Lung microvascular endothelial cell (primary cell): ENCODE measurements at places on chromosomes 3 and 15.

DNA sequence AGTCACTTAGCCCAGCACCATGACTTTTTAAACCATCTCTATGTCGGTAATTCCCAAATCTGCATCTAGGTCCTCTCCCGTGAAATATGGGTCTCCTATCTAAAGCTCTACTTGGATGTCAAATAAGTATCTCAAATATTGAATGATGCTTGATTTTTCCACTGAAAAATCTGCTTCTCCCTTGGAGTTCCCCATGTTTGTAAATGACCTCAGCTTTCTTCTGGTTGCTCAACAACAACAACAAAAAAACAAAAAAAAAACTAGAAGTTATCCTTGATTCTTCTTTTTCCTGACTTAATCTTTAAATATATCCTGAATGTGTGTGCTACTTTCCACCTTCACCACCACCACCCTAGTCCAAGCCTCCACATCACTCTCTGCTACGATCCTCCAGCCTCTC lies 307.5 kb upstream of the UBE2E2 start:
- no peak for DNase-seq

DNA sequence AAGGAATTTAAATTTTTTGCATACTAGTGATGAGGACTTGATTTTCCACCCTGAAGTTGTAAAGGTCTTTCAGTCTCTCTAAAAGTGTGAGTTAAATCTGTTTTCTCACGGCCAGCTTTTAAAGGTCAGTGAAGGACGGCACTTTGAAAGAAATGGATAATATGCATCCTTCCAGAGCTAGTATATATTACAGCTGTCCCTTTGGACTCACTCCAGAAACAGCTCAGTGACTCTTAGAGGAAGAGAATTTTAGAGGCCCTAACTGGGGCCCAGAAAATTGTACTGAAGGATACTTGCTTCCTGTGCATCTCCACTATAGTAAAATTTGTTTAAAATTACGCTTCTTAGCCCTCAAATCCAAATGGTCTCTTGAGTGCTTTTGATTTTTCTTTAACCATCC lies 41.6 kb downstream of the PIK3CA start:
- peak; percentile 65 for DNase-seq

DNA sequence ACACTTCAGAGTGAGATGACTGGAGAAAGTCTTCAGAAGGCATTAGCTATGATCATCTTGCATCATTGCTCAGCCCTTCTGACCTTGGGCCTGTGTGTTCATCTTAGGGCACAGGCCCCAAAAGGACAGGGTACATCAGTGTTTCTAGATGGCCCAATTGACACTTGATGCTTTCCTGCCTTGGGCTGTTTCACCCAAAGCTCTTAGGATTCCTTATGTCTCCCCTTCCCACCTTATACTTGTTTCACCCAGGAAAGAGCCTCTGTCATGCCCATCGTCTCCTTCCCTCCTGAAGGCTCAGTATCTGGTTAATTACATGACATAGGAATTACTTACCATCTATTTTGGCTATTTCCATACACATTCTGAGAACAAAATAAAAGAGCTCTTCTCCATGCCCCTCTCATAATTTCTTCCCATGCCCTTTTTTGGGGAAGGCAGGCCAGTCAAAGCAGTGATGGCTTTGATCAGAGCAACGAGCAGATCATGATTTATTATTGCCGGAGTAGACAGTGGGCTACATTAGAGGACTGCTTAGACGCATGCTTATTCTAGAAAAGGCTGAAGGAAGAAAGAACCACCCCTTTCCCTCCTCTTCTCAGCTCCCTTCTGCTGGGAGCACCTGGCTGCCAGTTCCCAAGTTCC lies 72.9 kb downstream of the GHSR start:
- DNase-seq = no peak

GRCh38 chr3:179929091-179929529 lies 107.6 kb downstream of the PEX5L start:
- peak; percentile 77 for DNase-seq

GRCh38 chr15:37638691-37639090 lies 295.7 kb upstream of the TMCO5A start:
- DNase-seq = no peak

DNA sequence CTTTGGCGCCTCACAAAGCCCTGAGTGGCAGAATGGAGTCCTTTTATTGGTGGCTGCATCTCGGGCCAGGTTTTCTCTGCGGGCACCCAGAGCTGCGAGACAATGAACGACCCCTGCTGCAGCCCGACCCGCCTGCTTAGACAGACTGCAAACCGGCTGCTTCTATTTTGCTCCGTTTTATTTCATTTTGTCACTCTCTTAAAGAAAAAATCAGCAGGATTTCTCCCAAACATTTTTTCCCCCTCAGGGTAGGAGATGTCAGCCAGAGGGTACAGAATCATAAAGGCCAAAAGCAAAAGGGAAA lies 64.8 kb downstream of the OXNAD1 start:
- DNase-seq = no peak

DNA sequence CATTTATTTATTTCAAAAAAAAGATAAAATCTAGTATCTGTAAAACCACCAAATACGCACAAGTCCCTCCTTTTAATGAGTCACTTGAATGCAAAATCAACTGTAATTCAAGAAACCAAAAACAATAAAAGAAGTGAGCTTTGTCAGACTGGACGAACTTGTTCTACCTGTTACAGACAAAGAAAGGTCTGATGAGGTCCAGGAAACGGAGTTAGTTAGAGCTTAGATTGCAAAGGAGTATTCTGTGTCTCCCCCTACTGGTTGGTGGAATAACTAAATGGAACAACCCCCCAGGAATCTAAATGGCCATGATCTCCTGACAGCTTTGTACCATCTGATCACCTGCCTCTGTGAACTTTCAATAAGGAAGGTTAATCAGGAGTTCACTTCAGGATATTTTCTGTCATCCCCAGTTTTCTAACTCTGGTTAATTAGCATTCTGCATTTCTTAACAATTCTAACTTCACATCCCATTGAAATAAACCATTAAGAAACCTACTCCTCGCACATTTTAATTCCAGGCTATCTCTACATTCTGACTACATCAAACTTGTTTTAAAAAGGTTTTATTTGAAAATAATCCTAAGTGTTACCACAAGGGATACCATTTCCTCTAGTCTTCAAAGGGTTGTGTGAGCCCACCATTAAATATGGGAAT lies 333.0 kb upstream of the SATB1 start:
- no peak for DNase-seq

GRCh38 chr3:177725165-177725564 lies 527.9 kb upstream of the TBL1XR1 start:
- DNase-seq = no peak

- no peak for DNase-seq
Measured at GRCh38 chr15:74202452-74203401, at the start of gene STRA6. STRA6 (minus strand) TSS chr15:74202787; CDS start chr15:74202267, 520 bp downstream.

DNA sequence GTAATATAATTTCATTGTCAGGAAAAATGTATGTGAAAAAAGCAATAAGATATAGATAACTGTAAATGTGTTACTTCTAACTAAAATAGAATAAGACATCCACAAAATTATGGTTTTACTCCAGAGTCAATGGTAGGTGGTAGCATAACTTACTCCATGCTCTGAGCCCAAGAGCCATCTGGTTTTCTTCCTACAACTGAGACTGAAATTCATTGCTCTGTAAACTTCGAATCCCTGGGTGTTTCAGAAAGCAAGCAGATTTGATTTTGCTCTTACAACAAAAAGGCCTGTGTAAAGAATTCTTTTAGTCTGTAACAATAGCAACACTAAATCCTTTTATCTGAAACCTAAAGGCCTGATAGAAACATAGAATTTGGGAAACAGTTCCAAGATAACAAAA lies 805.9 kb downstream of the AGBL1 start:
- DNase-seq = no peak

DNA sequence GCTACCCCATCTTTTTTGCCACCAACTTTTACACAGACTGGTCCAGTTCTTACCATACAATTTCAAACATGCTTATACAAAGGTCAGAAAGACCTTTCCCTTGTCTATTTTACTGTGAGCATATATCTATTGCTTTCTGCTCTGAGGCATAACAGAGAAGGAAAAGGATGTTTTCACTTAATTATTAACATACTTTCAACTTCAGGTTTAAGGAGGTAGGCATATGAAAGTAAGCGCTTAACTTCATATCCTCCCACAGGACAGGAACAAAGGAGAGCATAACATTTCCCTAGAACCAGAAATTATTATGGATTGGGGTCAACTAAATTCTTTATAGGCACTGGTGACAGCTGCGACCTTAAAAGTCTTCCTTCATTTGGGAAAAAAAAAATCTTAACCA lies 1.1 kb downstream of the MYEF2 start:
- DNase-seq = no peak

DNA sequence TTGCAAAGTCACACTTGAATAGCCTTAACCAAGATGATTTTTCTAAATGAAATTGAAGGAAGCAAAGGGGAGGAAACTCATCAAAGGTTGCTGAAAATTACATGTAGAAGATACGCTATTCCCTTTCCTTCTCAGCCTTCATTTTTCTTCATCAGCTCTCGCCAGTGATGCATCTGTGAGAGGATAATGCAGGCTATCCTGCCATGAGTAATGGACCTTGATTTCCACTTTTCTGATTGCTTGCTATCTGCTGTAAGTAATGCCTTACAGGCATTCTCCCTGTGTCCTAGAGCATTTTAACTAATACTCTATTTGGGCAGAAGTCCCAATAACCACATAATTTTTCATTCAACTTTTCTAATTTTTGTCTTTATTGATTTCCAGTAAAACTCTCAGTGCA lies 162.6 kb downstream of the BBX start:
- DNase-seq = no peak

DNA sequence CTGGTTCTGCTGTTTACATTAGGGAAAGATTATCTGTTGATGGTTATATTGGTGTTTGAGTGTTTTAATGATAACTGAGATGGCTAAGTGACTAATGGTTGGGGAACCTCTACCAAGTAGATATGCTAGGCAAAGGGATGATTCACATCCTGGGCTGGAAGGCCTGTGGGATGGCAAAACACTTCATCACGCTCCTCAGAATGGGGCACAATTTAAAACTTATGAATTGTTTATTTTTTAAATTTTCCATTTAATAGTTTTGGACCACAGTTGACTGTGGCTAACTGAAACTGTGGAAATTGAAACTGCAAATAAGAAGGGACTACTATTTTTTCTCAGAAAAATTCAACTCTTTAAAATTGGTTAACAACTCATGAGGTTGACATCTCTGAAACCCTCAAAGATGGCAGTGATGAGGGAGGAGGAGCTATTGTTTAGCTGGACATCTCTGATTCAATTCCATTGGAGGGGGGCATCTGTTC lies 100.5 kb upstream of the ZBED2 start:
- DNase-seq = peak; percentile 81

GRCh38 chr15:37764733-37765191 lies 169.7 kb upstream of the TMCO5A start:
- peak; percentile 76 for DNase-seq

DNA sequence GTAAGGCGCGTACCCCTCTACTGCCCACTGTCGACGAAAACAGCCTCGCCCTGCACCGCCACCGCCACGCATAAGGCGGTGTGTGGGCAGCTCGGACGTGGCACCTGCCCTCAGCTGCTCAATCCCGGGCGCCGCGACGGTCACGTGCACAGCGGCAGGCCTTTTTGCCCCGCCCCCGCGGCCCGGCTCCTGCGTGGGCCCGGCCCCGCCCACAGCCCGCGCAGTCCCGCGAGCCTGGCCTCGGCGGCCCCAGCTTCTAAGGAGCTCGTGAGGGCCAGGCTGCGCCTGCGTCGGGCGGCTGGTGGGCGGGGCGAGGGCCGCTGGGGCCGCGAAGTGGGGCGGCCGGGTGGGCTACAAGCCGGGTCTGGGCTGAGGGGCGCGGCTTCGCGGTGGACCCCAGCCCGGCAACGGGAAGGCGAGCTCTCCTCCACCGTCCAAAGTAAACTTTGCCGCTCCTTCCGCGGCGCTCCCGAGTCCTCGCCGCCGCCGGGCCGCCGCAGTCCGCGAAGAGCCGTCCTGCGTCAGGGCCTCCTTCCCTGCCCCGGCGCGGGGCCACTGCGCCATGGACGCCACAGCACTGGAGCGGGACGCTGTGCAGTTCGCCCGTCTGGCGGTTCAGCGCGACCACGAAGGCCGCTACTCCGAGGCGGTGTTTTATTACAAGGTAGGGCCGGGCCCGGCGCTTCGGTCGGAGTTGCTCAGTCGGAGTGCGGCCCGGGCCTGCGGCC lies at the start of gene CAPN7:
TSS of gene CAPN7 (plus strand) at position 313 of the 728 bp plus-strand sequence. CDS start at position 563, 250 bp downstream.
- peak; percentile 96 for DNase-seq

DNA sequence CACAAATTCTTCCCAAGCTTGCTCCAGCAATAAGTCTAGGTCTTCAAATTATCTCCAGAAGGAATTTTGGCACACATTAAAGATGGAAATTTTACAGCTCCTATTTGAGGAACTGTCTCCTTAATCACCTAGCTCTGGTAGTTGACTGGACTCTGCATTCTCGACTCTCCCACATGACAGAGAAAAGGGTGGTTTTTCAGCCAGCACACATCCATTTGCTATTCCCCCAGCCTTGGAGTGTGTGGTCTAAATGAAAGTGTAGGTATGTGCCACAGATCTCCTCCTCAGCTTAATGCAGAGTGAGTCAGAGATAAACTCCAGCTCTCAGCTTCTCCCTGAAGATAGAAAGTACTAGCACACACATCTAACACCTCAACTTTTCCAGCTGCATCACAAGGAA lies 62.2 kb upstream of the ALCAM start:
- DNase-seq = no peak

- no peak for DNase-seq
Measured at GRCh38 chr15:101406036-101406435, 83.5 kb downstream of the PCSK6 start.

GRCh38 chr3:40827942-40828688 lies 303.4 kb downstream of the ZNF621 start:
- peak; percentile 24 for DNase-seq

- DNase-seq = no peak
Measured at GRCh38 chr3:53822331-53822741, 23.9 kb downstream of the CHDH start.

DNA sequence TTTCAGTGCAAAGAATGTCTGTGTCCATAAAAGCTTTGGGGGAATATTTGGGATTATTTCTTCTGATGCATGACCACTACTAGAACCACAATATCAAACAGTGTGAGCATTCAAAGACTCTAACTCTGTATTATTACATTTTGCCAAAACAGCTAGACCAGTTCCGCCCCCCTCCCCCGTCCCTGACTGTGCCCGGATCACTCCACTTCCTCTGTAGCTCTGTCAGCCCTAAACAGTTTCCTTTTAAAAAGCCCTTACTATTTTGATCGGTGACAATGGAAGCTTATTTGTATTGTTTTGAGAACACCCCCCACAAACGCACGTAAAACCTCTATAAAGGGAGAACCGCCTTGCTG lies 36.6 kb upstream of the EPHB3 start:
- DNase-seq = peak; percentile 72

DNA sequence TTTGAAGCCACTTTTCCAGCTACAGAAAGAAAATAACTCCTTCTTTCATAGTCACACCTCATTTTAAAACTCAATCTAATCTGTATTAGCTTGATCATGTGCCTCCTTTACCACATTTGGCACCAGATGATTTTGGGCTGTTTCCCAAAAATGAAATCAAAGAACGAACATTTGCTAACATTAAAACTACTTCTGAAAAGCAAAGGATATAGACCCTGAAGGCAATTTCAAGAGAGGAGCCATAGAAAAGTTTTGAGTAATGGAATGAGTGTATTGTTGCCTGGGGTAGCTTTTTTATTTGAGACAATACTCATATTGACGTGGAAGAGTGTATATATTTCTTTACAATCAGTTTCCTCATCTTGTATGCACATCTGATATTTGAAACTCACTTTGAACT lies 152.8 kb upstream of the TBL1XR1 start:
- no peak for DNase-seq

GRCh38 chr3:29618395-29619282 lies 337.8 kb downstream of the RBMS3 start:
- no peak for DNase-seq
